ENCODE measurements at places on chromosomes 2 and 18.

GRCh38 chr2:152455738-152456137 is 120.8 kb downstream of the FMNL2 start:
- no peak for DNase-seq

- DNase-seq: no peak
These were observed 114.1 kb upstream of the TRIB2 start for GRCh38 chr2:12602661-12603060.

- DNase-seq: no peak
These were observed 1497.5 kb downstream of the DPP10 start for GRCh38 chr2:115939902-115940301.

- DNase-seq: no peak
These were observed 368.7 kb downstream of the CDH19 start for GRCh38 chr18:66235206-66235605.

- DNase-seq: no peak
These were observed 26.0 kb upstream of the CSRNP3 start for GRCh38 chr2:165443511-165443910.

- peak; percentile 62 for DNase-seq
These were observed 223.2 kb upstream of the APCDD1 start for GRCh38 chr18:10231220-10231619.

GRCh38 chr2:141770530-141770929 is 360.3 kb downstream of the LRP1B start:
- no peak for DNase-seq

GRCh38 chr2:8624855-8625398 is 56.9 kb upstream of the ID2 start:
- DNase-seq: no peak

- DNase-seq: no peak
These were observed 51.8 kb upstream of the CDH20 start for GRCh38 chr18:61281431-61281830.

- DNase-seq: no peak
These were observed 38.8 kb upstream of the CCBE1 start for GRCh38 chr18:59736061-59736460.

- no peak for DNase-seq
These were observed 754.0 kb upstream of the SOX11 start for GRCh38 chr2:4938206-4938605.

GRCh38 chr2:25219621-25220020 is 51.2 kb upstream of the POMC start:
- DNase-seq: no peak

GRCh38 chr2:16329421-16329820 is 336.2 kb downstream of the CYRIA start:
- no peak for DNase-seq

DNA sequence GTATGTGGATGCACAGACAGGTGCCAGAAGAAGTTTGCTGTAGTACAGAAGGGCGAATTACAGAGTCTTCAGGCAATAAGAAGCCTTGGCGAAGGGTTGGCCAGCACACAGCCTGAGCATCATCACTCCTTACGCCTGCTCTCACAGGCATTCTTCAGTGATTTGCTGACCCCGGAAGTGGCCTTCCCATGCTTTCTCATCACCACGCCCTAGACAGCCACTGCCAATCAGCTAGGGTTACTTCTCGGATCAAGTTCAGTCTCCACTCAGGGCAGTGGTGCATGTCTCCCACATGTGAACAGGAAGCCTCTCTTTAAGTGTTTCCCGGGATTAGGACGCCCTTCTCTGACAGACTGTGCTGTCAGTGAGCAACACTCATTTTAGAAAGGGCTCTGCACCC is 81.8 kb downstream of the C1QL2 start:
- no peak for DNase-seq

GRCh38 chr2:131425231-131425941 is 50.5 kb upstream of the TUBA3D start:
- no peak for DNase-seq

DNA sequence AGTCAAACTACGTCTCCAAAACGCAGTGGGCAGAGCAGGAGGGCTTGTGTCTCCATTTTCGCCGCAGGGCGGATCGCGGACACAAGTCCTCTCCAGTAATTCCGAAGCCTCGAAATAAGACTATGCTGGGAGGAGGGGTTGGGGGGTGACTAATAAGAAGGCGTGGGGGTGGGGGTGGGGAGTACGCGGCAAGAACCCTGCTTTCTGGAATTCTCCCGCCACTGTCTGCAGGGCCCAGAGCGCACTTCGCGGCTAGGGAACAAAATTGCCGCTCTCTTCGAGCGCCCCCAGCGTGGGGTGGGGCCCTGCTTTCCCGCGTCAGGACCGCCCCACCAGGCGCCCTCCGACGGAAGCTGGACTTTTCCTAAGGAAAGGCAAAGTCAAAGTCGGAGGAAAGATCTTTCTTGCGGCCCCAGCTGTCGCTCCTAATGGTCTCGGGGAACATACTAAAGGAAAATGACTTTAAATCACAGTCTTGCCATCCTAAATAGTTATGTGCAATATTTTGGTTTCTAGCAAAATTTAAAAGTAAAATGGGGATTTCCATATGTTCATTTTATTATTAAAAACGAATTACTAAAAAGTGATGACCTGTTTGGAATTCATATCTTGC is 11.9 kb downstream of the NR4A2 start:
- no peak for DNase-seq

DNA sequence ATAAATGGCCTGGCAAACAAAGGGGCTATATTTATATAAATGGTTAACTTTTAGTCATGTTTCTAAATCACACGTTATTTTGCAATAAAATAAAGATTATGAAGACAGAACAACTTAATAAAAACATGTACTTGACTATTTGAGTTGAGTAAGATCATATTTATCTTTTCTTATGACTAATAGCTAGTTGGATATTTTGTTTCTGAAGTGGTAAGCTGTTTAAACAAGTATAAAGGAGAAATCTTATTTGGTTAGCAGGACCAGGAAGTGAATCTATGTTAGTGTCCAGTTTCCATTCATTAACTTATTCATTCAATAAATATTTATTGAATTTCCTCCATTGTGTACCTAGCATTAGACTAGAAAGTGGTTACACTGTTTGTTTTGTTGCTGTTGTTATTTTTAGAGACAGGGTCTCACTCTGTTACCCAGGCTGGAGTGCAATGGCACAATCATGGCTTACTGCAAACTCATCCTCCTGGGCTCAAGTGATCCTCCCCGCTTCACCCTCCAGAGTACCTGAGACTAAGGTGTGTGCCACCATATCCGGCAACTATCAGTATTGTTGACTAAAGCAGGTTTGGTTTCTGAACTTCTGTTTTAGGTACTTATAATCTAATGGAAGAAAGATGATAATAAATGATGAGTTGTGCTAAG is 312.6 kb downstream of the DPP10 start:
- DNase-seq: no peak

GRCh38 chr18:29176681-29177080 is 999.8 kb upstream of the CDH2 start:
- DNase-seq: no peak

GRCh38 chr2:208077276-208077675 is 47.0 kb downstream of the CRYGD start:
- DNase-seq: no peak

- no peak for DNase-seq
These were observed 74.4 kb downstream of the DDX18 start for GRCh38 chr2:117888897-117889296.

DNA sequence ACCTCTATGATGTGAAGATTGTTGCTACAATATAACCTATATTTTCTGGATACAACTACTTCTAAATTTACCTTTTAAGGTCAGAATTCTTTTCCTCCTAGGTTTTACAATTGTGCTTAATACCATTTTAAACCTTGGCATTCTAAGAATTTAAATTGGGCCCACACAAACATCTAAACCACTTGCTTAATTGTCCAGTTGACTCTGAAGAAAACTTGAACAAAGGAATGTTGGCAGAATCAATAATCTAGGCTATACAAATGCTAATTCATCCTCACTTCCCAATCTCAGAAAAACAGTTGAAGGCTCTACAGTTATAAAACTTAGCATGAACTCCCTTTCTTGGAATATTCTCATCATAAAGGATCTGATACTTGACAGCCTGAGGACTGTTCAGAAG is 84.3 kb downstream of the RPRM start:
- DNase-seq: no peak

GRCh38 chr2:225584796-225585195 is 185.3 kb downstream of the NYAP2 start:
- DNase-seq: no peak

- DNase-seq: no peak
These were observed 87.1 kb downstream of the DGKD start for GRCh38 chr2:233441161-233442027.

- DNase-seq: no peak
These were observed 44.0 kb downstream of the COLEC12 start for GRCh38 chr18:456361-457139.

- no peak for DNase-seq
These were observed 167.4 kb downstream of the PTGR3 start for GRCh38 chr18:75041586-75041985.

DNA sequence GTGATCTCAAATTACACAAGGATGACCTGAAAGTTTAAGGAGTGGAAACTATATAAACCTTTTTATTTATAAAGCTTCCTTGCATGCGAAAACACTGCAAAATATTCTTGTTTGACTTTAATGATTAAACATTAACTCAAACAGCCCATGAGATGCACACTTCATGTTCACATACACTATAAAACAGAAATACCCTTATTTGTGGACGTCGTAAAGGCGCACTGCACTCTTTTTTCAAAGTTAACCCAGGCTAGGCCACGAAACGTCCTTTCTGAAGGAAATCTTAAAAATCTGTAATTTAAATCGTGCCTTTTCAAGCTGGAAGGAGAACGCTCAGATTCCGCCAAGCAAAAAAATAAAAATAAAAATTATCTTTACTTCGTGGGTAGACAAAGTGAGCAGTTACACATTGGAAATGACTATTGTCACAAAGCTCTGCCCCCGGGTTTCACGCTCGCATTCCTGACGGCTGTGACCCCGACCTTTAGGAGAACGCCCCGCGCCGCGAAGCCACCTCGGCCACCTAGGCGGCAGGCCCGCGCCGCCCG is 728 bp downstream of the FAM168B start:
- DNase-seq: no peak

GRCh38 chr2:202019689-202020450 is 13.8 kb upstream of the FZD7 start:
- no peak for DNase-seq

- DNase-seq: no peak
These were observed 328.1 kb downstream of the NR4A2 start for GRCh38 chr2:156004459-156004858.

GRCh38 chr18:6139007-6139406 is 243.7 kb upstream of the TMEM200C start:
- no peak for DNase-seq

GRCh38 chr2:170214309-170214948 is 36.5 kb downstream of the MYO3B start:
- no peak for DNase-seq

- no peak for DNase-seq
These were observed 90.3 kb downstream of the HDAC4 start for GRCh38 chr2:239310401-239311061.

Measured in HL-60 (cell line).